Right renal cortex interstitium (tissue), 3 donors: ENCODE measurements at places on chromosomes 7 and 10. TPM values are rescaled to one million over a fixed set of nuclear protein-coding genes. Genes with fewer than 3 reads are reported as not detected.

DNA sequence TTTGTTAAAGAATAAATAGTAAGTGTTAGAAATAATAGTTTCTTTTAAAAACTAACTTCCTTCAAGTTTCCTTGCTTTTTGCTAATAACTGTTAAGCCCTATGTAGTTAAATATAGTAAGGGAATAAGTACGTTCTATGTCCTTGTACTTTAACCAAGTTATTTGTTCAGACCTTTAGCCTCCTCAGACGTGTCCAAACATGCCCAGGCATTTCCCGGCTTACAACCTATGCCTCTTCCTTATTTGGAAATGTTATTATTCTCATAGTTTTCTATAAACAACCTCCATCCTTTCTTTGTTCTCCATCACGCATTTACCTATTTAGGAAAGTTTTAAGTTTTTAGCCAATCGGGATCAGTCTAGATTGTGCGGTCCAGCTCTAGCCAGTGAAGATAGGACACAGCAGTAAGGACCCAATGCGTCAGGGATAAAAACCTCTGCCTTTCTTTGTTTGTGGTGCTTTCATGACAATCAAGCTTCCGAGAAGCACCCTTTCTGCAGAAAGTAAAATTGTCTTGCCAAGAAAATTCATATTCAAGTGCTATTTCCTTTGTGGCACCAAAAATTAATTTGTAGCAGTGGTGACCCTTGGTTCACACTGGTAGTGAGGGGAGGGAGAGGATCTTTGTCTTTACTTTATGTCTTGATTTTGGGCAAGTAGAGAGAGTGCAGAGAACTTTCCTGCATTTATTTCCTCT lies 851.3 kb upstream of the POM121L12 start:
- DNase-seq, result no peak

DNA sequence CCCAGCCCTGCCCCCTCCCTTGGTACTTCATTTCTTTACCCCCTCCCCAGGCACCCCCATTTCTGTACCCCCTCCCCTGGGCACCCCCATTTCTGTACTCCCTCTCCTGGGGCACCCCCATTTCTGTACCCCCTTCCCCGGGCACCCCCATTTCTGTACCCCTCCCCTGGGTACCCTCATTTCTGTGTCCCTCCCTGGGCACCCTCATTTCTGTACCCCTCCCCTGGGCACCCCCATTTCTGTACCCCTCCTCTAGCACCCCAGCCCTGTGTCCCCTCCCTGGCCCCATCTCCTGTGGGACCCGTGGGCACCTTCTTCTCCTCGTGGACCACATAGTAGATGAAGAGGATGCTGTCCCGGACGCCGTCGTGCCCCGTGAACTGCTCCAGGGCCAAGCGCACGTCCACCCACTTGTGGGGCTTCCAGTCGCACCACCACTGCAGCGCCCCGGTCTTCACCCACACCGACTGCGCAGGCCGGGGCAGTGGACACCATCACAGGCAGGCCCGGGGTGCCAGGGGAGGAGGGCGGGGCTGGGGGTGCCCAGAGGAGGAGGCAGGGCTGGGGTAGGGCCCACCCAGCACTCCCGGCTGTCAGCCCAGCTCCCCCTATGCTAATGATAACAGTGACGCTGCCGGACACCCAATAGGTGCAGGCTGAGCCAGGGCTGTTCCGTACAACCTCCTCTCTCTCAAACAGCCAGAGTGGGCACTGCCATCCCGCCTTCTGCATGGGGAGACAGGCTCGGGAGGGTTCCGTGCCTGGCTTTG lies 20.4 kb downstream of the TECPR1 start:
- DNase-seq, result no peak

- DNase-seq, result no peak
Measured at GRCh38 chr7:69827558-69827957, 229.3 kb downstream of the AUTS2 start.

GRCh38 chr7:115952832-115953231 lies 77.7 kb downstream of the TFEC start:
- no peak for DNase-seq

DNA sequence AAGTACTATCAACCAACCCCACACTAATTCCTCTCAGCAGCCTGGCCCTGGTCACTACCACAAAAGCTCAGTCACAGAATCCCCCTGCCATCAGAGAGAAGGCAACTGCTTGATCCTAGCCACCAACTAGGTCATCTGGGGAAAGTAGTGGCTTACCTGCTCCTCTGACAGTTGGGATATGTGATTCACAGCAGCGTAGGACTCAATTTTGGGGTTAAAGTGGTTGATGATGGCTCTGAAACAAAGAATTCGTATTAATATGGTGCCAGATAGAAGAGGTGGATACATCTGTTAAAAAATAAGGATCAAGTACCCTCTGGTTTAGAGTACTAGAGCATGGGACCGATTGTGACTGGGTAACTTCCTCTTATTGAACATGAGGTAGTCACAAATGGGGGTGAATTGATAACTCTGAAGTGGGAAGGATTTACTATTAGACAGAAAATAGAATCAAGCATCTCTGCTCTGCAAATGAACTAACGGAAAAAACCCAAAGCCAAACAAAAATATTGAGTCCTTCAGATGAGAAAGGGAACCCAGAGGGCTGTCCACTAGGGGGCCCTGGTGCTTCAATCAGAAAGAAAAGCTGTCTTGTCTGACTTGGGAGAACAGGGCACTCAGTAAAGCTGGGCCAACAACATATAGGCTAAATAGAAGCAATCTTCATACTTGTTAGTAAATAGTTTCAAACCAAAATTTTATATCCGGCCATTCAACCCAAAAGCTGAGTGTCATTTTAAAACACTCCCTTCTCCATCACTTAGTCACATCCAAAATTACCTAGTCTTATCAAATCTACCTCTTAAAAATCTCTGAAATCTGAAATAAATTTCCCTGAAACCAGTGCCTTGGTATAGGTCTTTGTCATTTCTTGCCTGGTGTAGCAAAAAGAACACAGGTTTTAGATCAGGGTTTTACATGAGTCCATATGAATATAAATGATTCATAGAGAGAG lies 45.9 kb upstream of the KCNIP2 start:
- peak; percentile 36 for DNase-seq

- DNase-seq, result no peak
Measured at GRCh38 chr10:104028146-104028545, 57.5 kb downstream of the COL17A1 start.

DNA sequence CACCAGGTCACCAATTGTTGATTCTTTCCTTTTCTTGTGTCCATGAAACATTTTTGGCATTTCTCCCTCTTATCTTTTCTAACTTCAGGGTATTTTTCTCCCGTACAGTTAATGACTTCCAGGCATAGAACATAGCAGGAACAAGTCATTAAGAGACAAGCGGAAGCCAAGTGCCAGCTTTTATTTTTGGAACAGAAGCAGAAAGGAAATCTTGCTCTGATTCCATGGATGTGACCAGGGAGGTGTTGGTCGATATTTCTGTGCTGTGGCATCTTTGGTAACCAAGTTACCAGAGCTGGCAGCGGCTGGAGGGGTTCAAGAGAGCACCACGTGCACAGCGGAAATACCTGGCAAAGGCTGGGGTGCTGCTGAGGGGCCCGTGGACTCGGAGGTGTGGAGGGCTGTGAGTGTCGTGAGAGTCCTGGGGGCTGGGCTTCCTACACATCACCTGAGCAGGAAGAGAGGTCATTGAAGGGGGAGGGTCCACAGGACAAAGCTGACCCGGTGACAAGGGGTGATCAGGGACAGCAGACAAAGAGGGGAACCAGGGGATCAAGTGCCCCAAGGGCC lies 1.8 kb downstream of the LLCFC1 start:
- no peak for DNase-seq

DNA sequence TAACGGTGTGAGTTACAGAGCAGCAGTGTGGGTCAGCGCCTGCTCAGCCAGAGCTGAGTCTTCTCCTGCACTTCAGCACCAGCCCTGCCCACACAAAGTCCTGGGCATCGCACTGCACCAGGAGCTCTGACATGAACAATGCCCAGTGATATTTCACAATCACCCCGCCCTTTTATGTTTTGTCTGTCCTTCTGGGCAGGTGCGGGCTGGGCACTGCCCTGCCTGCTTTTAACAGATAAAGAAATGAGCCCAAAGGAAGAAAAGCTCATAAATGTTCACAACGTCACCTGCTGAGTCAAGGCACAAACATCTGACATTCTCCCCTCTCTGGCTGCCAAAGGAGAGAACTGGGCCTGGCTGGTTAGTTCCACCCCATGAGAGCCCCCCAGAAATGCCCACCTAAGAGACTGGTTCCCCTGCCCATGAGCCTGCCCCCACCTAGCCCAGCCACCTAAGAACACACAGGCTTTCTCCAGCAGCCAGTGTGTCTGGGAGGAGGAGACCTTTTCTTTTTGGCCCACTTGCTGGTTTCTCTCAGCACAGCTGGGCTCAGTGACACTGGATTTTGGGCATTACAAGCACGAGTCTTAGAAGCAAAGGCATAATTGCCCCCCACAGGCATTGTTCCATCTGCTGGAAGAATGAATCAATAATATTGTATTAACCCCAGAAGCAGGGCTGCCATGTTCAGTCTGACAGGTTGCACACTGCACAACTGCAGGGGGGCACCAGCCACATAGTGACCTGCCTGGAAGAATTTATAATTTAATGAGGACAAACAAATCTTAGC lies 22.3 kb downstream of the CALML3 start:
- no peak for DNase-seq

DNA sequence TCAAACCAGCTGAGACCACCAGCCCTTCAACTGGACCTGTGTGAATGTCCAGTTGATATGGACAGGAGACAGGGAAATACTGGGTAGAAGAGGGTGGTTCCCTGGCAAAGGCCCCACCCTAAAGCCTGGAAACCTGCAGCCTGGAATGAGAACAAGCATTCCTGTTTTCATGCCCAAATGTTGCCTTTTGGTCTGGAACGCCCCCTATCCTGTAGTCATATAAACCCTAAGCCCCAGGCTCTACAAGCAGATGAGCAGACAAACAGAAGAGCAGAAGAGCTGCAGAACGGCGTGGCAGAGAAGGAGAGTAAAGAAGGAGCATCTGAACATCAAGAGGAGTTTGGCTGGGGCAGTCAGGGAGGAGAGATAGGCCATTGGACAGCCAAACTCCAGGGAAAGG lies 38.4 kb downstream of the SYPL1 start:
- no peak for DNase-seq

GRCh38 chr7:27111751-27112277 lies 9.3 kb upstream of the HOXA2 start:
- DNase-seq, result no peak

DNA sequence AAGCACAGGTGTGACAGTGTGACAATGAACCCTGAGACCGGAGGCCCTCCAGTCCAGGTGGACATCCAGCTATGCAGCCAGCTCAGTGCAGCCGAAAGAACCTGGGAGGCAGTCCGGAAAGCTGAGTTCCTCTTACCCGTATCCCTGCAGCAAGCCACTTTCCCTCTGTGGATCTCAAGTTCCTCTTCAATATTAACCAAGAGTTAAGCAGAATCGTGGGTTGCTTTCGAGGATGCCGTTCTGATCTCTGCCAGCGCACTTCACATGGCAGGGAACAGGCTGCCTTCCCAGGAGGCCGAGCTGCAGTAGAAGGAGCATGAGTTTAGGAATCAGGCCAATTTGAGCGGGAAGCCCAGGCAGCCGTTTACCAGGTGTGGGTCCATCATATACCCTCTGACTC lies 591.6 kb downstream of the SDK1 start:
- no peak for DNase-seq

- DNase-seq, result no peak
Measured at GRCh38 chr10:102421757-102422512, 1.3 kb downstream of the FBXL15 start.

GRCh38 chr7:101589976-101590662 lies 39.0 kb downstream of the MYL10 start:
- DNase-seq, result no peak

DNA sequence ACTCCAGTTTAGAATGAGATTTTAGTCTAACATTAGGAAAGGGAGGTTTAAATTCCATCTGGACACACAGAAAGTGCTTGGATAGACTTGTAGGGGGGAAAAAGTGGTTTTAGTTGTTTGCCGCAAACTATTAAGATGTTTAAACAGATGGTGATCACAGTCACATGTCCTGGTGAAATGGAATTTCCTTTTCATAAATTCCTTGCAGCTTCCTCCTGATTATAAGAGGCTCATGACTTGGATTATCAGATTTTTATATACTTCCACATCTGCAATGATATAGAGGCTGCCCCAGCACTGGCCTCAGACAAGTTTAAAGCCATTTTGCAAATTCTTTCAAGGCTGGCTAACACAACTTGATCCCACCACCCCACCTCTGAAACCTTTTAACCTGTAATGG lies 106.4 kb upstream of the ARMC3 start:
- no peak for DNase-seq

DNA sequence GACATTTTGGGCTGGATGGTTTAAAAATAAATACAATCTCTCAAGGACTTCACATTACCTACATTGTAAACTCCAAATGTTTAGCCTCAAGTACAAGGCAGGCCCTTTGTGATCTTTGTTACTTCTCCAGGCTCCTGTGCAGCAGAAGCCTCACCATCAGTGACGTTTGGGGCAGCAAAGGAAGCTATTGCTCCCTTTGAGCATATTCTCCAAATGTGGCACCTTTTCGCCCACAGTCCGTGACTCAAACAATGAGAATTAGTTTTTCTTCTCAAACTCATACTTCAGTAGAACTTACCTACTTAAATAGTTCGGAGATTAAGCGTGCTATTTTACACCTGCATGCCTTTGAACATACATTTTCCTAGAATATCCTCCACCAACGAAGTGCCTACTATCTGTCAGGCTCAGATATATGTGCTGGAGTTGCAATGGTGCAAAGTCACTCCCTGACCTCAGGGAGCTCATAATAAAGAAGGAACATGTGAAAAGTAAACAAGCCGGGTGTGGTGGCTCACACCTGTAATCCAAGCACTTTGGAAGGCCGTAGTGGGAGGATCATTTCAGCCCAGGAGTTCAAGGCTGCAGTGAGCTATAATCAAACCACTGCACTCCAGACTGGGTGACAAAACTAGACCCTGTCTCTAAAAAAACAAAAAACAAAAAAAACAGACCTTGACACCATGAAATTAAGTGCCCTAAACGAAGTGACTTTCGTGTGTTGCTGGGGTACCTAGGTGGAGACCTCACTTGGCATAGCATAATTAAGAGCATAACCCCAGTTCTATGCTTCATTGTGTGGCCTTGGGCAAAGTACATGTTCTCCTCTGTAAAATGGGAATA lies 1.2 kb upstream of the ABCF2 start:
- DNase-seq, result no peak

Gene DIP2C
- 21.0 TPM for polyA plus RNA-seq

Gene SLC26A3
- 0.38 TPM for polyA plus RNA-seq

Gene ITPRID1
- polyA plus RNA-seq, result not detected
